Progenitor cell of endocrine pancreas (in vitro differentiated cells): ENCODE measurements at places on chromosomes 3 and 15.

GRCh38 chr3:69058947-69059224, 6.8 kb upstream of the TMF1 start:
- no peak for DNase-seq

GRCh38 chr3:111594205-111594604, 941 bp downstream of the ZBED2 start:
- no peak for DNase-seq

GRCh38 chr3:99966662-99967416, 147.5 kb downstream of the FILIP1L start:
- no peak for DNase-seq

GRCh38 chr3:72960812-72961518, 35.6 kb upstream of the PPP4R2 start:
- no peak for DNase-seq

DNA sequence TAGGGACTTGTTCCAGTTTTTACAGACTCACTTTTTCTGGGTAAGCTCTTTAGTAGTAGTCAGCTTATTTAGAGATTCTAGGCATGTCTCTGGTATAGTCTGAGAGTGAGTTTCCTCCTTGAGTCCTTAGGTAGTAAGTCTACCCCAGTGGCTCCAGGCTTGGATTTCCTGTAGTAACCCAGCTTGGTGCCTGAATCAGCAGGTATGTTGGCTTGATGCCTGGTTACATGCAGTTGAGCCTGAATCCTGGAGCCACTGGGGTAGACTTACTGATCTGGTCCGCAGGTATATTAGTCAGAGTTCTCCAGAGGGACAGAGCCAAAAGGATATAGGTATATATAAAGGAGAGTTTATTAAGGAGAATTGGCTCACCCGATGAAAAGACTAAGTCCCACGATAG, 85.8 kb upstream of the RBMS3 start:
- DNase-seq: no peak

GRCh38 chr15:57873564-57874209, 167.2 kb downstream of the POLR2M start:
- no peak for DNase-seq

DNA sequence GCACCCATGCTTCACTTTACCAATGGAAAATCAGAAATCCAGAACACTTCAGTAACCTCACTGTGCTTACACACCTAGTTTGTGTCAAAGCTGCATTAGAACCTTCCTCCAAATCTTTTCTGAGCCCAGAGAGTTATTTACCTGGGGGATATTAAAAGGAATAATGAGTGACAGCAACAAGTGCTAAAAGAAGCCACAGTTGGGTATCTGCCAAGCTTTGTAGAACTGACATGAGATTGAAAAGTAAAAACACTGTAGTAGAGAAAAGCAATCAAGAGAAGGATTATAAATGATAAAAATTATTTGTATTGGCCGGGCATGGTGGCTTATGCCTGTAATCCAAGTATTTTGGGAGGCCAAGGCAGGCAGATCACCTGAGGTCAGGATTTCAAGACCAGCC, 8.8 kb upstream of the TBC1D23 start:
- no peak for DNase-seq

- no peak for DNase-seq
Measured at GRCh38 chr3:168073842-168074605, 21.7 kb downstream of the GOLIM4 start.

DNA sequence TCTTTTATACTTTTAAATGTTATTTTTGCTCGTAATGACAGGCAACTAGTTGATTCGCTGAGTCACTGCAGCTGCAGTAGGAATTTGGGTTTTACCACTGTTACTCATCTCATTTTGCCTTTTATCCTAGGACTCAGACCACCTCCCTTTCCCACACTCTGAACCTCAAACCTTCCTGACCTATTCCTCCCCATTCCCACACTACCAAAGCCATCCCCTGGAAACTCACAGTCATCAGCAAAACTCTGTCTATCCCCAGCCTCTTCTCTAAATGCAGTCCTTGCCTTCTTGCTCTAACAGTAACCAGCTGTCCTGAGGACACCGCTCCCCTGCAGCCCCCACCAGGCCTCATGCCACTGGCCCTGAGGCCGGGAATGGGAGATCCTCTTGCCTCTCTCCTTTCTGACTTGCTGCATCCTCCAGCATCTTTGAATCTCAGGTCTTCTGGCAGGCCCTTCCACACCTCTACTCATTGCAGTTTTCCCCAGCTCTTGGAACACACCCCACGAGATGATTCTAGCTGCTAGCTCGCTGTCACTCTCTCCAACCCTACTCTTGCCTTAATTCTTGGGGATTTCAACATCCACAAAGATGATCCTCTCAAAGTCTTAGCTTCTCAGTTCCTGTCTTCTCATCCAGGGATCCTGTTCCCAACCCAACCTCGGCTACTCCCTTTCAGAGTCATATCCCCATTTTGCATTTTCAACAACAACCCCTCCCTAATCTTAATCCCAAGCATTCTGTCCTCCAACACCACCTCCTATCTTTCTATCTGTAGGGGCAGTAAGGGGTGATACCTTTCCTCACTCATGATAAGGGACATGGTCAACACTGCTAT, 55.9 kb upstream of the C3orf80 start:
- DNase-seq: no peak
